WERI-Rb-1 (cell line): ENCODE measurements at places on chromosomes 2 and 18.
A peak's percentile ranks its signal among the peaks of the same experiment; 100 is the strongest.

GRCh38 chr18:22829781-22830180 lies 103.3 kb upstream of the RBBP8 start:
- no peak for DNase-seq

DNA sequence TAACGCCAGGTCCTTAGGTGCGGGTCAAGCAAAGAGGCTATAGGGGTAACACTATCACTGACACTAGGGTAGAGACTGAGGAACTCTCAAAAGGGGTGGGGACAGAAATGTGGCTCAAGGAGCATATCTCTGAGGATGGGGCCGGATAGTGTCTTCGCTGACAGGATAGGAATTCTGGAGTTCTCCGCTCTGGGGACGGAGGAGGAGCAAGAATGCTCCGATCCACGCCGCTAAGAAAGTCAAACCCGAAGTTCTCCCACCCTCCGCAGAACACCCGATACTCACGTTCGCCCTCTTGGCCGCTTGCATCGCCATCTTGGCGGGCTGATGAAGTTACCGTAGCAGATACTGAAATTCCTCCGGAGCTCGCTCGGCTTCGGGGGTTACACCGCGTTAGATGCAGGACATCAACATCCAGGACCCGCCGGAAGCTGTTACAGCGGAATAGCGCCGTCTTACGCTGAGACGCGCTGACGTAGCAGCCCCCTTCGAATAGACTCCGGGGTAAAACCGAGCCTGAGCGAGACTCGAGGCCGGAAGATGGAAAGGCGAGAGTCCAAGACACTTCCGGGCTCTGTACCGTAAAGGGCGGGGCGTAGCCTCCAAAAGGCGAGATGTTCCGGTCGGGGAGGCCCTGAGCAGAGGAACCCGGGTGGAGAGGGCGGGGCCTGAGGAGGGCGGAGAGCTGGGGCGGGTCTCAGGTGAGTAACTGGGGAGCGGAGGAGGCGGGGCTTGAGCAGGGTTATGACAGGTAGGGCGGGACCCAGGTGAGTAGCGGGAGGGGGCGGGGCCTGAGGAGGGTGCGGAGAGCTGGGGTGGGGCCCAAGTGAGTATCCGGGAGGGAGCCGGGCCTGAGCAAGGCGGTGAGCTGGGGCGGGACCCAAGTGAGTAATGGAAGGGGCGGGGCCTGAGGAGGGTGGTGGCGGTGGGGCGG lies at the start of gene SF3B6:
Gene SF3B6 (minus strand): TSS at position 412 of the 934 bp plus-strand sequence. CDS start 97 bp downstream, at position 315.
- peak; percentile 100 for DNase-seq

GRCh38 chr2:125553768-125554167 lies 1102.2 kb upstream of the GYPC start:
- DNase-seq = peak; percentile 9

DNA sequence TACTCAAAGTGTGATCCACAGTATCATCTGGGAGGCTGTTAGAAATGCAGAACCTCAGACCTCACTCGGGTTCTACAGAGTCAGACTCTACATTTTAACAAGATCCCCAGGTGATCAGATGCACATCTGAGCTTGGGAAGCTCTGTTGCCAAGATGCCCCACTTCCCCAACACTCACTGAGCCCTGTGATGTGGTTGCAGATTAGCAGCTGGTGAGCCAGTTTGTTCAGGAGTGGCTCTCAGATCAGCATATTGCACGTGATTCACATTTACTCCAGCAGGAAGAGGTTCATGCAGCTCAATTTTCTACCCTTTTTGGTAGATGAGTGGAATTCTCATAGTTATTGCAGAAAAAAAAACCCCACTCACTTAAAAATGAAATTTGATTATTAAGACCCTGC lies 96.4 kb downstream of the VIT start:
- no peak for DNase-seq

GRCh38 chr2:86036669-86037138 lies 69.0 kb downstream of the POLR1A start:
- no peak for DNase-seq

DNA sequence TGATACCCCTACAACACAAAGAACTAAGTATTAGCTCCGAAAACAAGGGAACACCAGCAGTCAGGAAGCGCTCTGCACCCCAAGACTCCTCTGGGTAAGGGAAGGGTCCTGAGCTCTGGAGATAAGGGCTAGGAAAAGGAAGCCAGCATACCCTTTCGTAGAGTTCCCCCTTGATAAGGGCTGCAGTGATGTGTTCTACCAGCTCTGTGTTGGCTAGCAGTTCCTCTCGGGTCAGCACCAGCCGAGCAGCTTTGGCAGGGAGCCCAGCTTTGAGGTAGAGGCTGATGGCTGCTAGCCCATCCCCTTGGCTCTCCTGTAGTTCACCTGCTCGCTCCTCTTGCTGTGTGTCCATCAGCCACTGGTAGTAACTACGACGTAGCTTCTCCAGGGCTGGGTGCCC lies 18.9 kb downstream of the KRTCAP3 start:
- no peak for DNase-seq
